Osteocyte (in vitro differentiated cells): ENCODE measurements at places on chromosomes 2 and 18. TPM values are rescaled to one million over a fixed set of nuclear protein-coding genes. Genes with fewer than 3 reads are reported as not detected.

- no peak overlapping the region for H3K27ac ChIP-seq
- no peak overlapping the region for H3K4me3 ChIP-seq
- DNase-seq: no peak
- H3K27me3 ChIP-seq: no peaks in the 10 kb centered on the region
- no peaks in the 10 kb centered on the region for H3K4me1 ChIP-seq
Observed at GRCh38 chr2:172366596-172367150, 60.7 kb upstream of the ITGA6 start.

DNA sequence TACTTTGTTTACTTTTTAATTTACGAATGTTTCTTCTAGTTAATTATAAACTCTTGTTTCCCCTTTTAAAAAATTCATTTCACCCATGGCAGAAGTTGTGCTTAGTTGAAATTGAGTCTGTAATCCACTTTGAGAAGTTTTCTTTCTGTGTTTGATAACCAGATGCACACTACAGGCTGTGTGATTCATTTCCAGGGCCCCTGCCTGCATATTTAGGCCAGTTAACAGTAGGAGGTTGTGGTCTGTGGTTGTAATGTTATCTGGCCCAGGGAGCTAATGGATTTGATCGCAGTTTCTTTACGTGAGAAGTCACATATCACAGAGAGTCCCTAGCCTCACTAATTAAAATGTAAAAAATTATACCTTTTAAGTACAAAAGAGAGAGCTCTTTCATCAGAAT is 3.3 kb downstream of the CDH7 start:
- H3K27me3 ChIP-seq: peaks cover 34% of the 10 kb centered on the region
- no peaks in the 10 kb centered on the region for H3K36me3 ChIP-seq
- DNase-seq: no peak
- no peak overlapping the region for H3K27ac ChIP-seq

DNA sequence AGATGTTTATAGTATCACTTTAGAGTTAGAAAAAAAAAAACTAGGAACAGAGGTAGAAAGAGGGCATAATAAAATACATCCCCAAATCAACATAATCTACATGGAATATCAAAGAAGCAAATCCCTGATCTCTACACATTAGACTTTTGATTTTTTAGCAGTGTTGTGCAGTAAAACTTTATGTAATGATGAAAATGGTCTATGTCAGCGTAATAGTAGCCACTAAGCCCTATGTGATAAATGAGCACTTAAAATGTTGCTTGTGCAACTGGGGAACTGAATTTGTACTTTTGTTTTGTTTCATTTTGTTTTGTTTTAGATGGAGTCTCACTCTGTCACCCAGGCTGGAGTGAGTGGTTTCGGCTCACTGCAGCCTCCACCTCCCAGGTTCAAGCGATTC is 36.3 kb downstream of the LNPK start:
- DNase-seq: no peak
- H3K27me3 ChIP-seq: no peaks in the 10 kb centered on the region
- H3K4me1 ChIP-seq: no peaks in the 10 kb centered on the region

The PRSS56 gene
- not detected in 2 replicates for total RNA-seq

The SLC40A1 gene
- 10.8 and 11.4 TPM in 2 replicates for total RNA-seq

- no peaks in the 10 kb centered on the region for H3K27me3 ChIP-seq
- H3K4me1 ChIP-seq: no peaks in the 10 kb centered on the region
- H3K27ac ChIP-seq: no peak overlapping the region
- no peak overlapping the region for H3K4me3 ChIP-seq
- no peak for DNase-seq
- no peaks in the 10 kb centered on the region for H3K36me3 ChIP-seq
Observed at GRCh38 chr2:83602753-83603152, 856.3 kb downstream of the SUCLG1 start.

GRCh38 chr2:235083822-235084221 is 132.0 kb downstream of the SH3BP4 start:
- peaks cover 11% of the 10 kb centered on the region for H3K4me1 ChIP-seq
- H3K4me3 ChIP-seq: no peak overlapping the region
- no peak for DNase-seq
- no peaks in the 10 kb centered on the region for H3K27me3 ChIP-seq
- no peak overlapping the region for H3K27ac ChIP-seq

DNA sequence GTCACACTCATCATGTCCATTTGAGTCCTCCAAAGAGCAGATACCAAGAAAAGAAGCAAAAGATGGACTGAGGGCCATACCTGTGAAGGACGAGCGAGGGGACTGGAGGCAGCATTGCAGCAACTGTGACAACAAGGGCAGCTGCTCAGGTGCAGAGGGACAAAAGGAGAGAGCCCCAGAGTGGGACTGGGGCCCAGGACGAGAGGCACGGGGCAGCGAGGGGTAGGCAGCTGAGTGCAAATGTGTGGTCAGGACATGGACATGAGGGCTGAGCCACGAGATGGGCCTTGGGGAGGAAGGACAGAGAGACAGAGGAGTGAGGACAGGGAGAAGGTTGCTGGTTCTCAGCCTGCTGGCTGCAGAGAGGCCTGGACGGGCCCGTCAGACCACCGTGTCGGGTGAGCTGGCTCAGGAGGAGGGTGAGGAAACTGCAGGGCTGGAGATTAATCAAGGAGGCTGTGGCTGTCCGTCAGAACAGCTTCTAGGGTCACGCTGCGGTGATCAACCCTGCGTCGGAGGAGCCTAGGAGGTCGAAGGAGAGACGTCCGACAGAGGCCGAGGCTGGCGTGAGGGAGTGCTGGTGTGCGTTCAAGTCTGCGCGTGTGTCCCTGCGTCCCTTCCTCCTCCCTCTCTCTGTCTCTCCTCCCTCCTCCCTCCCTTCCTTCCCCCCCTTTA is 206.8 kb upstream of the HDAC4 start:
- H3K4me1 ChIP-seq: no peaks in the 10 kb centered on the region
- no peaks in the 10 kb centered on the region for H3K36me3 ChIP-seq
- H3K27ac ChIP-seq: no peak overlapping the region
- H3K4me3 ChIP-seq: no peak overlapping the region
- DNase-seq: peak; percentile 79

GRCh38 chr18:30618567-30618966 is 424.0 kb downstream of the DSC3 start:
- peaks cover 14% of the 10 kb centered on the region for H3K4me1 ChIP-seq
- no peak for DNase-seq
- no peaks in the 10 kb centered on the region for H3K36me3 ChIP-seq
- no peak overlapping the region for H3K4me3 ChIP-seq
- no peaks in the 10 kb centered on the region for H3K27me3 ChIP-seq

The EFHD1 gene
- 106 and 114 TPM in 2 replicates for total RNA-seq

The SNED1 gene
- total RNA-seq: 17.6 and 19.4 TPM in 2 replicates

- no peak for DNase-seq
- H3K4me3 ChIP-seq: no peak overlapping the region
- peak overlapping the region; percentile 58 for H3K27ac ChIP-seq
- H3K27me3 ChIP-seq: no peaks in the 10 kb centered on the region
- H3K36me3 ChIP-seq: peaks cover 1% of the 10 kb centered on the region
Observed at GRCh38 chr2:217361483-217361880, 501.6 kb upstream of the TNP1 start.

The ZBTB14 gene
- total RNA-seq: 14.2 and 14.4 TPM in 2 replicates

GRCh38 chr18:45687621-45688020 is 36.4 kb upstream of the SLC14A1 start:
- no peak overlapping the region for H3K27ac ChIP-seq
- peaks cover 17% of the 10 kb centered on the region for H3K4me1 ChIP-seq
- no peak overlapping the region for H3K4me3 ChIP-seq
- no peak for DNase-seq

The FAM210A gene
- total RNA-seq: 12.5 and 13.8 TPM in 2 replicates

The CERKL gene
- total RNA-seq: not detected in 2 replicates

GRCh38 chr2:39381653-39382052 is 55.4 kb downstream of the MAP4K3 start:
- no peak for DNase-seq
- peak overlapping the region; percentile 72 for H3K27ac ChIP-seq
- H3K4me3 ChIP-seq: no peak overlapping the region

- DNase-seq: no peak
- peak overlapping the region; percentile 64 for H3K27ac ChIP-seq
- peaks cover 1% of the 10 kb centered on the region for H3K36me3 ChIP-seq
- no peaks in the 10 kb centered on the region for H3K27me3 ChIP-seq
- H3K4me1 ChIP-seq: peaks cover 17% of the 10 kb centered on the region
Observed at GRCh38 chr2:4762951-4763376, 929.2 kb upstream of the SOX11 start.

DNA sequence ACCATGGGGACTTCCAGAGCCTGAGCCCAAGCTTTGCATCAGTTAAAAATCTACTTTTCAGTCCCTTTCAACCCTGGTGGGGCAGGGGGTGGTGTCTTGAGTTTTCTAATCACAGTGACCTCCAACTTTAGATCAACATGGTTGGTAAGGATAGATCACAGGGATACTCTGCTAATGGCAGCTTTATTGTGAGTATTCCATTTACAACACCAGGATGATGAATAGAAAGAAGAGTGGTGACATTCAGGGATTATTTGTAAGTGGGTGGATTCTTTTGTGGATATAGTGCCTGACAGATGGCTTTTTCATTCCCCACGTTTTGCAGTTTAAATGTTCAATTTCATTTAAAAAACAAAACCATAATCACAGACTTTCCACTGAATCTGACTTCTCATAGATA is 51.3 kb downstream of the ZNF532 start:
- no peaks in the 10 kb centered on the region for H3K27me3 ChIP-seq
- DNase-seq: no peak
- H3K4me1 ChIP-seq: peaks cover 47% of the 10 kb centered on the region
- peaks cover 34% of the 10 kb centered on the region for H3K36me3 ChIP-seq

DNA sequence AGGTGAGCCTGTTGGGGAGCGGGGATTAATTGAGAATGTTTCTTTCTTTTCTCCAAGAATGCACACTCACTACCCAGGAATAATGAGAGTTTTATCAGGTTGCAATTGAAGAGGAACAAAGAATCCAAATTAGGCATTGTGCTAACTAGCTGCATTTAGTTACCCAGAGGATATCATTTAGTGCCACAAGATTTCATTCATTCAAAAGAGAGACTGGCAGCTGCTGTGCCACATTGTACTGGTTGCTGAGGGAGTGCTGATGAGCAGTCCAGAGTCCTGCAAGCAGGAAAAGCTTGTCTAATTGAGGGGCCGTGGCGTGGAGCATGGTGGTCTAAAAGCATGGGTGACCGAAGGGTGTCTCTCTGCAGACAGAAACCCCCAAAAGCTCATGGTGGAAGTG is 97.6 kb downstream of the CTAGE1 start:
- H3K36me3 ChIP-seq: no peaks in the 10 kb centered on the region
- H3K4me3 ChIP-seq: no peak overlapping the region
- H3K27ac ChIP-seq: no peak overlapping the region
- peaks cover 6% of the 10 kb centered on the region for H3K27me3 ChIP-seq
- peaks cover 11% of the 10 kb centered on the region for H3K4me1 ChIP-seq

DNA sequence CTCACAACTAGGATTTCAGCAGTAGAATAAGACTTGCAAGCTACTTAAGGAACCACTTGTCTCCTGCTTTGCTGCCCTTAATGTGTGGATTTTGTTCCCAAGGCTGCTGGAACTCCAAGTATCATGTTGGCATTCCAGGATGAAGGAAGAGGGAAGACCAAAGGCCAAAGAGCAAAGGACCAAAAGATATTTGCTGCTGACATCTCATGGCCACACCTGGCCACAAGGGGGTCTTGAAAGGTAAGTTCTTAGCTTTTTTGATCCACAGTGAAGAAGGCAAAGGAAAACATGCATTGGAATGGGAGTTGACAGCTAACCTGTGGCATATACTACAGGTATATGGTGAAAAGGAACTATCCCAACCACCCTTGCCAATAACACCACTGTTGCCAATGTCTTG is 3.9 kb upstream of the MATN3 start:
- DNase-seq: no peak
- H3K27ac ChIP-seq: no peak overlapping the region
- H3K4me1 ChIP-seq: peaks cover 17% of the 10 kb centered on the region
- no peak overlapping the region for H3K4me3 ChIP-seq

DNA sequence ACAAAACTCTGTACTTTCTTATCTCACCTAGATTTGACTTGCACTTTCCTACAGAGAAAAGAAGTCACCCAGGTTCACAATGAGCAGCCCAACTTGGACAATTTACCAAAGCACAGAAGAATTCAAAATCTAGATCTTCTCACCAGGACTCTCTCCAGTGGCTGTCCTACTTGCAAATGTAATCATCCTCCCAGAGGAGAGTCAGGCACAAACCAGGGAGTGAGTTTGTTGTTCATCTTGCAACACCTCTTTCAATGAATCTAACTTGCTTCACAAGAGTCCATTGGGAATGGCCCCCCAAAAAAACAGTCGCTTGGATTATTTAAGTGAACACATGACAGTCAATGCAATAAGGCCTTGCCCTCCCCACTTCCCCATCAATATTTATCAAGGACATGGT is 144.6 kb downstream of the ATL2 start:
- peaks cover 10% of the 10 kb centered on the region for H3K27me3 ChIP-seq
- peaks cover 24% of the 10 kb centered on the region for H3K4me1 ChIP-seq
- H3K27ac ChIP-seq: no peak overlapping the region
- H3K36me3 ChIP-seq: no peaks in the 10 kb centered on the region
- DNase-seq: no peak

- H3K4me3 ChIP-seq: peak within 1 kb of the TSS; percentile 58
- H3K27ac ChIP-seq: no peak within 1 kb of the TSS
- H3K27me3 ChIP-seq: peaks cover 29% of the 10 kb centered on the region
- no peaks in the 10 kb centered on the region for H3K36me3 ChIP-seq
- peaks cover 3% of the 10 kb centered on the region for H3K4me1 ChIP-seq
- peak; percentile 86 for DNase-seq
Observed at GRCh38 chr2:10911291-10912075, at the start of gene KCNF1. KCNF1 (plus strand) TSS chr2:10911934; CDS start chr2:10912427, 493 bp downstream.

DNA sequence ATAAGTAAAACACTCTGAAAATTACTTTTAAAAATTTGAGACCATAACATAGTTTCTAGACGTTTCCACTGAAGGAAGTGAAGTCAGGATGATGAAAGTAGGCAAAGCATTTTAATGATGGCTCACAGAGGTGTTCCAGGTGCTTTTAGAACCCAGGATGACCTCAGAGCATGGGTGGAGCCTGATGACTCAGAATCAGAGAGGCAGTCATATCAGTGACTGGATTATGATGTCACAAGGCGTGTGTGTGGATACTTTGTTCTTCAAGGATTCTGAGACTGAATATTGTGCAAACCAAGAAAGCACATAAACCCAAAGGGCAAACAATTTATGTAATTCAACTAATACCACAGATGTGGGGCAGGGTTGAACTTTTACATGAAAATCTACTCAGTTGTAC is 208.0 kb upstream of the FBXO11 start:
- no peak overlapping the region for H3K4me3 ChIP-seq
- no peaks in the 10 kb centered on the region for H3K36me3 ChIP-seq
- H3K27ac ChIP-seq: no peak overlapping the region
- no peak for DNase-seq

DNA sequence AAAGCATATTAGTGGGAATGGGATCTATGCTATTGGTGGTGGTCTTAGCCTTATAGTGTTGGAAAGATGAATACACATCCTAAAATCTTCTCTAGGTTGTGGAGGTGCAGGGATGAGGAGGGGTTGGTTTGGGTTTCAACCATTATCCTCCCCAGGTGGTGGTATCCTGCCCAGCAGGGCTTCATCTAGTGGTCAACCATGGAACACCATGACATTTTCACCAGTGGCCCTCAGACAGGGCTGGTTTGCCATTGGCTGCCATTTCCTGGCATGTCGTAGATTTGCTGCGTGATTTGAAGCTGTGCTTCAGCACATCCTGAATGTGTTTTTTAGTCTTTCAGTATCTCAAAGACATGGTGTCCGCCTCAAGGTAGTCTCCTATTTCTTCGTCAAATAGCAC is 391.2 kb upstream of the HNRNPA3 start:
- no peak overlapping the region for H3K27ac ChIP-seq
- H3K36me3 ChIP-seq: no peaks in the 10 kb centered on the region
- H3K4me3 ChIP-seq: no peak overlapping the region
- DNase-seq: no peak

GRCh38 chr2:36785179-36785795 is 88.8 kb downstream of the VIT start:
- no peaks in the 10 kb centered on the region for H3K36me3 ChIP-seq
- H3K27me3 ChIP-seq: no peaks in the 10 kb centered on the region
- peaks cover 2% of the 10 kb centered on the region for H3K4me1 ChIP-seq

The LOXHD1 gene
- not detected in 2 replicates for total RNA-seq
